ENCODE measurements at places on chromosomes 6 and 20.

DNA sequence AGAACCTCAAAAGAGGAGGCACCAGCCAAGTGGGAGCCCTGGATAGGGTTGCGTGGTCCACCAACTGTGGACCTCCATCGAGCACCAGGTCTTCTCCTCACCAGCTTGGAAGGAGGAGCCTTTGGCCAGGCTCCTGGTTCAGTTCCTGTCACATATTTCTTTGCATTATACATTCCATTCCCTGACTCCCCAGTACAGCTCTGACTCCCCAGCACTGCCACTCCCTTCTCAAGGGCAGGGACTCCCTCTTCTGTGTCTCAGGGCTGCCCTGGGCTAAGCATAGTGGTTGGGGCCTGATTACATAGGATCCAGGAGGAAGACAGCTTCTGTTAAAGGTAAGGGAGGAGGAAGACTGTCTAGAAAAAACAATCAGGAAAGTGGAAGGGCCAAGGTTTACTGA, 91.1 kb downstream of the MRPL14 start:
- DNase-seq, result no peak

DNA sequence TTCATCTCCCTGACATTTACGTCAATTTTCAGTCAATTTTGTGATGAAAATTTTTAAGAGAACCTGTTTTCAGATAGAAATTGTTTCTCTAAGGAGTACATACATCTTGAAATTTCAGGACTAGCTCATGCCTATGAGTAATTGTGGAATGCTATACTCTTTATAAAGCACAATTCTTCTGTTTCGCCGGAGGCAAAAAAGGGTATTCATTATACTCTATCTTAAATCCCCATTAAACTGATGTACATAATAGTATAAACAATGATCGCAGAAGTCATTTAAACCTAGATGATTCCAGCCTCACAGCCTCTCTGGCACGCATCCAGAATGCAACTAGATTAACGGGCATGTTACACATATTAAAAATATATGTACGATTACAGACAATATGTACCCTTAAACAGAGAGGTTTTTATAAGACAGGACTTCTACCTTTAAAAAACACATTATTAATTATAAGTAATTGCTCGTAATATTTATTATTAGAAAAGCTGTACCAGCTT, 62.6 kb downstream of the NRSN1 start:
- DNase-seq, result no peak

DNA sequence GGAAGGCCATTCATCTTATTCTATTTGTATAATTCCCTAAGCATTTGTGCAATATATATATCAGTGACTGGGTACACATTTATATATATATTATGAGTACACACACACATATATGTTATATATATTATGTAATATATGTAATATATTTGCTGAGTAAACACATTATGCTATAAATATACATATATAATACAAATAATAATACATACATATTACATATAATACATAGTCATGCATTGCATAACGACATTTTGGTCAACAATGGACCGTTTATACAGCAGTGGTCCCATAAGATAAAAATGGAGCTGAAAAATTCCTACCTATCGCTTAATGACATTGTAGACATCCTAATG, 11.4 kb upstream of the TMEM170B start:
- DNase-seq, result no peak

DNA sequence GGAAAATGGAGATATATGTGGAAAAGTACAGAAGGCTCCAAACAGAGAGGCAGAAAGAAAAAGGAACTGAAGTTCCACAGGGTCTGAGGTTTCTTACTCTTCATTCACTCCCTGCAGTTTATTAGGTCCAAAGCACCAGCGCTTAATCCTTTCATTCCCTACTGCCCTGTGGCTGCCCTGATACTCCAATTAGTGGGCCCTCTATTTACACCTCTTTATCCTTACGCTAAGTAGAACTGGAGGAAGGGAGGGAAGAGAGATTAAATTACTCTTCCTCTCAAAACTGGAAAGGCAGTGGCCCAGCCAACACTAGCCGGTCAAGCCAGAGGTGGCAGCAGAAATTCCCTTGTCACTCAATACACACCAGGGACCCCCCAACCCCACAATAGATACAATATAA, 20.4 kb downstream of the TRERF1 start:
- no peak for DNase-seq

DNA sequence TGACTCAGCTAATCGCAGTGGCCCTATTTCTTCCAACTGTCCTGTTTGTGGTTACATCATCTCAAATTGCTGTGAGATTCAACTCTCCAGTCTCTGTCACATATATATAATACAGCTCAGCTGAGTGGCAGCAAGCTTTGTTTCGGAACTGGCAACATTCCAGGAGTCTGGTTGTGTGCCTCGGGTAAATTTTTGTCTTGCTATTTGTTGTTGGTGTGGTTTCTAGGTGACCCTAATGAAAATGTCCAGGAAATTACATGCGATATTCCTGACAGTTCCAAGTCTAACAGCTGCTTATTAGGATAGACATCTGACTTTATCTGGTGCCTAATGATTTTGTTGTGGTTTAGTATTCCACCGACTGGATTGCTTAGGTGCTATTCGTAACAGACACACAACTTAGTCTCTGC, 581.8 kb downstream of the CD109 start:
- DNase-seq, result no peak

DNA sequence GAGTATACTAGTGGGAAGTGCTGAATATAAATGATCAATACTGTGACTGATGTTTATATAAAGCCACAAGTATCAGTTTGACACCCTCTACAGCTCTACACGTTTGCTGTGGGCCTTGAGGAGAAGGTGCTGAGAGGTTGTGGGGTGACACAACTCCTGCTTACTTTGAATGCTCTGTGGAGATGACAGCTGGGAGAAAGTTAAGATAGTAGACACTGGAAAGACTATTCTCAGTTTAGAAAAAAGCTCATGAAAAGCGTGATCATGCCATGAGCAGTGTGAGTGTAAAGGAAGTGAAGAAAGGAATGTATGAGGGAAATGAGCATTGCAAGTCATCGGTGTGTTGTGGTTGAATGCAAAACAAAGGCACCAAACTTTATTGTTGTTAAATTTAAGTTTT, 215.8 kb downstream of the UTRN start:
- DNase-seq, result no peak

DNA sequence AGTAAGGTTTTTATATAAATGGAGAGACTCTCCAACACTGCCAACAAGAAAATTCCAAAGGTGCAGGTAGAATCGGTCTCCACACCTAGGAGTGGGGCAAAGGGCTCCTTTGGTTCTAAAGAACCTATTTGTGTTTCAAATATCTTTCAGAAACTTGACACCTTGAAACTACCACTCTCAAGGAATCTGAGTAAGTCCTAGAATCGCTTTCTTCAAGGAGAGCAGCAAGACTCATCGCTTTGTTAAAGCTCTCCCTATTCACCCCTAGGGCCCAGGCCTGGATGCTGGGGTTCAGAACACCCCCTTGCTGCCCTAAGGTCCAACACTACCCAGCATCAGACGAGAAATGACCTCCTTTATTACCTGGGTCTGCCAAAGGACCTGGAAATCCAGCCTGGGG, 2.0 kb downstream of the CLIC5 start:
- DNase-seq, result no peak

- DNase-seq, result no peak
These were observed 7.8 kb downstream of the E2F3 start for GRCh38 chr6:20409427-20409971.

GRCh38 chr20:53517146-53517545, 76.5 kb downstream of the ZNF217 start:
- DNase-seq, result no peak

GRCh38 chr20:56702931-56703840, 74.1 kb downstream of the TFAP2C start:
- DNase-seq, result no peak

GRCh38 chr6:122207794-122208193, 191.7 kb upstream of the HSF2 start:
- no peak for DNase-seq

DNA sequence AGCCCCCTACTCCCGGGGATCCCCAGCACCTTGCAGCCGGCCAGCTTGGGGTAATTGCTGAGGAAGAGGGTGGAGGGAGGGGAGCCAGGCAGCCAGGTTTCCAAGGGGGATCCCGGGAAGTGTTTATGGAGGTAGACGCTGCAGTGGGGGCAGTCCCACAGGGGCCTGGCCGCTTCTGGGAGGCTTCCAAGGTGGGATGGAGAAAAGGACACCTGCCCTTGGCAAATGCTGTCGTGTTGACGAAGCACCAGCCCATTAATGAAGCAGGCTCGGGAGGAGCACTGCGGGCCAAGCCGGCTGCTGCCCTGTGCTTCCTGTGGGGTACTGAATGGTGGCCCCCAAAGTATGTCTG, 82.4 kb downstream of the TMEM242 start:
- no peak for DNase-seq

GRCh38 chr6:37725957-37726356, 28.3 kb upstream of the MDGA1 start:
- DNase-seq, result no peak

DNA sequence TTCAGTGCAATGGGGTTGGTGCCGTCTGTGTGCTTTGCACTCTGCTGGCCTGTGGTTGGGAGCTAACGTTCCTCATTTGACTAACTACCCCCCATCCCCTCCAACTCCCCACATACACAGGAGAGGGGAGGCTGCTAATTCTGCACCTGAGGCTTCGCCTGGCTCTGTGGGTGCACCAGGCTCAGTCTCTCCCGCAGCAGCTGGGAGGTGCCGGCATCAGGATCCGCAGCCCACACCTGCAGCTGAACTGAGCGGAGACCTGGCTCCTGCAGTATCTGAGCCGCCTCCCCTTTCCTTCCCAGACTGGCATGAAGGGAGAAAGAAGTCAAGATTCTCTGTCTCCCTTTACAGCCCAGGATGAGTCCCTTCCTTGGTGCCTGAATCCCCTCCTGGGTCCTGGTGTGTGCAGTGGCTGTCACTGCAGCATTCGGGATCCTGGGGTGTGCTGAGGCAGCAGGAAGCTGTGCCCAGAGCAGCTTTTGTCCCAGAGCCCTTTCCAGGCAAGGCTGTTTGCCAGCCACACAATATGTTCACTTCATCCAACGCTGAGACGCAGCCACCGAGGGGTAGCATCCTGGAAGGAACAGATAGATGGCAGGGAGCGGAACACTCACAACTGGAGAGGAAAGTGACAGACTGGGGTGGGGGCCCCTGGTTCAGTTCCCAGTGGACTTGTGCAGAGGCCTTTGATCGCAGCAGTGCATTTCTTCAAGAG, 70.2 kb downstream of the CDH4 start:
- DNase-seq, result no peak

DNA sequence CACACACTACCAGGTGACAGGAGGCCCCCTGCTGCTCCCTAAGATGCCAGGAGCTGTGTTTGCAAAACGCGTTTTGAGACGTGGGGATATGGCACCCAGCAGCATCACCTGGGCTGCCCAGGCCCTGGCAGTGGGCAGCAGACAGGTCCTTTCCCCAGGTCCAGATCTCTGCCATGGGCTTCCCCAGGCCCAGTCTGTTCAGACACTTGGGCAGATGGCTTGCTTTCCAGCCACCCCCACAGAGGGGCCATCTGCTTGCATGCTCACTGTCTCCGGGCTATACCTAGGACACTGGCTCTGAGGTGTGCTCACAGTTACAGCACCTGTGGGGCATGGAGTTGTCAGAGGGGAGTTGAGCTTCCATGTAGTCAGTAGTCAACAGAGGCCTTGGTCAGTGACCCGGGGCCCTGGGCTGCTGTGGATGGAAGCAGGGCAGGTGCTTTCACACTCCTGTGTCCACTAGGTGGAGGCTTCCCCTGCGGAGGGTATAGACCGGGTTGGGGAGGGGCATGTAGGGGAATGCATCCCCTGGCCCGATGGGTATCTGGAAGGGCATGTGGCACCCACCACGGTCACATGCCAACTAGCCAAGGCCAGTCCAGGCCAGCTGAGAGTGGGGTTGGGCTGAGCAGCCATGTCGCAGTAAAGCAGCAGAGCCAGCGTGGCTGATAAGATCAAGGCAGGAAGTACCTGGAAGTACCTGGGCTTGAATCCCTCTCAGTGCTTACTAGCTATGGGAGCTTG, 185.4 kb upstream of the SLC24A3 start:
- no peak for DNase-seq

DNA sequence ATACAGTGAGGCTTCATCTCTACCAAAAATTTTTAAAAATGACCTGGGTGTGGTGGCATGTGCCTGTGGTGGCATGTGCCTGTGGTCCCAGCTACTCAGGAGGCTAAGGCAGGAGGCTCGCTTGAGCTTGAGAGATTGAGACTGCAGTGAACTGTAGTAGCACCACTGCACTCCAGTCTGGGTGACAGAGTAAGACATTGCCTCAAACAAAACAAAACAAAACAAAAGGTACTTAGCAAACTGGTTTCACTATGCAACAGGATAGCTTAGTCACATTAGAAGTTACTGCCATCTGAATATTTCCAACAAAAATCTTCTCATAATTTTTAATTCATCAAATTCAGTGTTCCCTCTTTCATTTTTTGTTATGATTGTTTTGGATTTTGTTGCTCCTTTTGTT, 137.9 kb downstream of the QRSL1 start:
- no peak for DNase-seq

DNA sequence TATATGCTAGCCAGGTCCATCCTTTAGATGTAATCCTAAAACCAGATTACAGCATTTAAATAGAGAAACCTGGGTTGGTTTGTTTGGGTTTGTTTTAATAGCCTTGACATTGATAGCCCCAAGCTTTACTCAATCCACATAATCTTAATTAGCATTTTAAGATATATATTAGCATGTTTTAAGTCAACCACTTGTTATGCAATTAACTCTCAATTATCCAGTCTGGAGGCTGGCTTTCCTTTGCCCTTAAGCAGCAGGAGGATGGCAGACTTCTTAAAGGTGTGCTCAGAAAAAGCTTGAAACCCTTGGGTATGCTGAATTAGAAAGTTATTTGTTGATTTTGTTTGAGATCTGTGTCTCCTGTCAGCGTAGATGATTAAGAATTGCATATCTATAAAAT, 46.3 kb upstream of the SMIM28 start:
- no peak for DNase-seq

GRCh38 chr6:71123051-71123450, 165.6 kb upstream of the OGFRL1 start:
- no peak for DNase-seq

DNA sequence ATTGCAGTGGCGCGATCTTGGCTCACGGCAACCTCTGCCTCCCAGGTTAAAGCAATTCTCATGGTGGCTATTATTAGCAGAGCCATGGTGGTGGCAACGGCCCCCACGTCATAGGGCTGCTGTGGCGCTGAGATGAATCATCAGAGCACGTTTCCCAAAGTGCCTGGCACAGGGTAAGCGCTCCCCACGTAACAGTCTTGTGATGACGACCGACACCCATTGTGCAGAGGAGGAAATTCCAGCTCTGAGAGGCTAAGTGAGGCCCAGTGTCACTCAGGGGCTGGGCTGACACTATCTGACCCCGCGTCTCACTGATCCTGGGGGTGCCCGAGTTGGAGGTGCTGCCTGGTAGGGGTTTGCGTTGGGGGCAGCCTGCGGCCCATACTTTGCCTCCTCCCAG, 16.2 kb downstream of the SUN5 start:
- DNase-seq, result no peak

DNA sequence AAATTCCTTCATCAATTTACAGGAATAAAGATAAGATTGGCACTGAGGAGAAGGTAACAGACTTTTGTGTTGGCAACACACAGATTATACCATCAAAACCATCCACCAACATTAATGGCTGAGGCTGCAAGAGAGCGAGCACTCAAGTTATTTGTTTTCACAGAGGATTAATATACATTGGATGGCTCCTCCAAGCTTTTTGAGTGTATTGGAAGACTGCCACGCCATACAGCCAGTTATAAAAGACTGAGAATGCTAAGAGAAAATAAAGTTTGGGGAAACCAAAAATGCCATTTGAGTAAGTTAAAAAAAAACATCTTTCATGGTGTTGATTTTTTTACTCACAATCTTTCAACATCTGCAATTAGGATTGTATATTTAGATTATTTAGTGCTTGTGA, 973.8 kb upstream of the SLC35B3 start:
- no peak for DNase-seq

- no peak for DNase-seq
These were observed 59.0 kb downstream of the NOL4L start for GRCh38 chr20:32526125-32526524.
